GM06990 (cell line): ENCODE measurements at places on chromosomes 11 and 22.

- DNase-seq = no peak
Observed at GRCh38 chr11:105004021-105004420, 18.9 kb downstream of the CASP5 start.

DNA sequence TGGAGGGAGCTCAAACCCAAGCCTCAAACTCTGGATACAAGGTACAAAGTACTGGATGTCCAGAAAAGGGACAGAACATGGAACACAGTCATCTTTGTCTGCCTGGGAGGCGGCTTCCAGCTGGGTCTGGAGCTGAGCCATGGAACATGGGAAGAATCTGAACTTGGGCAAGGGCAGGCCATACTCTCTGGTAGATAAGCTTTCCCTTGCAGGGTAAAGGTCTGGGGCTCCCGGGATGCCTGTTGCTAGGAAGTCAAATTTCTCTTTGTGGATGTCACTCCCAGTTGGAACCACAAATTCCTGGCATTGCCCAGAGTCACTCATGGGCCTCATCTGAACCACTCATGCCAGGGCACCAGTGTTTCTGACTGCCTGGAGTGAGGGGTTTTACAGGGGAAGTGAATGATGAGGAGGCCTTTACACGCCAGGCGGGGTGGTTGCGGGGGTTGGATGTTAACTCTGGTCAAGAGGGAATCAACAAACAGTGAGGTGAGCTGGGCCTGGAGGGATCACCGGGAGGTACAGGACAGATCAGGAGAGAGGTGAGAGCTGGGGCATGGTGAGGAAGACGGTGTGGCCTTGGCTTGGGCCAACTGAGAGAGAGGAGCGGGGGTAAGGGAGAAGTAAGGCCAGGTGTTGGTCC lies 5.7 kb downstream of the FTH1 start:
- DNase-seq = no peak

GRCh38 chr11:8033305-8034105 lies 46.4 kb downstream of the EIF3F start:
- DNase-seq = no peak

DNA sequence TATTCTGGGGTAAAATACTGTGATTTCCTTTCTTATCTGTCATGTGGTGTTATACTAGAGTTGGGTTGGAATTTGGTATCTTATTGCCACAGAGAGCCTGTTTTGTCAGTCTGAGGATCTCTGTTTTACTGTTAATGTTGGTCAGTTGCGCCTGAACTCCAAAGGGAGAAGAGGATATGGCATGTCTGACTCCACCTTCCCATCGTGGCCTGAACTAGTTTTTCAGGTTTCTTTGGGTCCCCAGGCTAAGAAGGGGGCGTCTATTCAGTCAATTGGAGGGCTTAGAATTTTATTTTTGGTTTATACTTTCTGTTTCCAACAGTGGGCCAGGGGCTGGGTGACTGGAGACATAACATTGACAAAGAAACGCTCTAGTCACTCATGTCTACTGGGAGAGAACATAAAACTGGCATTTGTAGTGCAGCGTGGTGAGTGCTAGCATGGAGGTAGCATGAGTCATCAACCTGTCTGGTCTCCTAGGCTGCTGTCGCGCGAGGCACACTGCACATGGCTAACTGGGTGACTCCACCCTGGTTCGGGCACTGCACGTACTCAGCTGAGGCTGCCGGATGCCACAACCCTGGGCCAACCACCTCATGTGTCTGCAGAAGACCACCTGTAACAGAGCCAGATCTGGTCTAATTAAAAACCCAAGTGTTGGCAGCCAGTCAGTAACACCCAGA lies 120.1 kb upstream of the OR9Q1 start:
- peak; percentile 25 for DNase-seq

DNA sequence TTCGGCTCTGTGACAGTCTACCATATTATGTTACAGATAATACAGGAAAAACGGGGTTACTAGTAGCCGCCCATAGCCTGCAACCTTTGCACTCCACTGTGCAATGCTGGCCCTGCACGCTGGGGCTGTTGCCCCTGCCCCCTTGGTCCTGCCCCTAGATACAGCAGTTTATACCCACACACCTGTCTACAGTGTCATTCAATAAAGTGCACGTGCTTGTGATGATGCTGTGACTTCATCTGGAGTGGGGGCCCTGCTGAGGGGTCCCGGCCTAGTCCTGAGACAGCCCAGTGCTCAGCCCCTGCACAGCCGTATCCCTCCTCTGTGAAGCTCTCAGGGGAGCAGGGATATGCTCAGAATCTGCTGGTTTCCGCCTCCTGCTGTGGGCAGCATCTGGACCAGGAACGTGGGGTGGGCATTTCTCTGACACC lies 1.2 kb downstream of the IFITM1 start:
- DNase-seq = no peak

DNA sequence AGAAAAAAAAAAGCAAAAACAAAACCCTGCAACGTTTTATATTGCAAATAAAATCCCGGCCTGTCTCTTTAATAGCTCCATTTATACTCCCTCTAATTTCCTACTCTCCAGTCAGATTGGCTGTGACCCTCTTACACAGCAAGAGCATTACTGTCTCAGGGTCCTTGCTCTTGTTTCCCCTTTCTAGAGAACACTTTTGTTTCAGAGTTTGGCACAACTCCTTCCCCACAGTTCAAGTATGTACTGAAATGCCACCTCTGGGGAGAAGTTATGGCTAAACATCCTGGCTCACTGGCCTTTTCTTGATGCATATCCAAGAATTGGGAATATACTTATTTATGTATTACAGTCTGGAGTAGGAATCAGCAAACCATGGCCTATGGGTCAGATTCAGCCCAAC lies 2.6 kb downstream of the CASP12 start:
- DNase-seq = no peak

- no peak for DNase-seq
Observed at GRCh38 chr11:113828191-113828590, 47.2 kb downstream of the USP28 start.

- no peak for DNase-seq
Observed at GRCh38 chr11:119389611-119390254, 8.2 kb upstream of the USP2 start.

- DNase-seq = no peak
Observed at GRCh38 chr22:44049486-44050231, 25.6 kb downstream of the PARVB start.

DNA sequence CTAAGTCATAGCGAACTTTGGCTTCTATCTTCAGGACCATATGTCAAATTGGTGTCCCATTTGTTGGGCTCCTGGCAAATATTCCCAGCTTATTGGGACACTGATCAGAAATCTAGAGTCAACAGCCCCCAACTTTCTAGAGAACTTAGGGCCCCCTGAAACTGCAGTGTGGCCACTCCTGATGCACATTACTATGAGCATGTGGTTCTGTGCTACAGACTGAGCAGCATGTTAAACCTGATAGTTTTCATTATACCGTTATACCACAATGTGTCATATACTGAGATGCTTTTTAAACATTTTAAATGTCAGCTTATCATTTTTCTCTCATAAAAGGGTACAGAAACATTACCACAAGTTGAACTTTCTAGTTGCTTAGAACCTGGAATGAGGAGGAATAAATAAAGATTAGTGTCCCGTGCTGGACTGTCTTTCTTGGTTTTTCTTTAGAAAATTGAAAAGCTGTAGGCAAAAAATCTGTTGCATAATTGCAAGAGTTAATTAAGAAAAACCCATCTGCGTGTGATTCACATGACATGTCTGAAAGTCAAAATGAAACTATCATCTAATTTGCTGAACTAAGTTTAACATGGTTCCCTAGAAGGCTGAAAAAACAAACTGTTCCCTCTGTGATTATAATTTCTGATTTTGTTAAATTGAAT lies 16.4 kb upstream of the CTSC start:
- peak; percentile 54 for DNase-seq
